T-cell (primary cell): ENCODE measurements at places on chromosomes 5 and 9.

DNA sequence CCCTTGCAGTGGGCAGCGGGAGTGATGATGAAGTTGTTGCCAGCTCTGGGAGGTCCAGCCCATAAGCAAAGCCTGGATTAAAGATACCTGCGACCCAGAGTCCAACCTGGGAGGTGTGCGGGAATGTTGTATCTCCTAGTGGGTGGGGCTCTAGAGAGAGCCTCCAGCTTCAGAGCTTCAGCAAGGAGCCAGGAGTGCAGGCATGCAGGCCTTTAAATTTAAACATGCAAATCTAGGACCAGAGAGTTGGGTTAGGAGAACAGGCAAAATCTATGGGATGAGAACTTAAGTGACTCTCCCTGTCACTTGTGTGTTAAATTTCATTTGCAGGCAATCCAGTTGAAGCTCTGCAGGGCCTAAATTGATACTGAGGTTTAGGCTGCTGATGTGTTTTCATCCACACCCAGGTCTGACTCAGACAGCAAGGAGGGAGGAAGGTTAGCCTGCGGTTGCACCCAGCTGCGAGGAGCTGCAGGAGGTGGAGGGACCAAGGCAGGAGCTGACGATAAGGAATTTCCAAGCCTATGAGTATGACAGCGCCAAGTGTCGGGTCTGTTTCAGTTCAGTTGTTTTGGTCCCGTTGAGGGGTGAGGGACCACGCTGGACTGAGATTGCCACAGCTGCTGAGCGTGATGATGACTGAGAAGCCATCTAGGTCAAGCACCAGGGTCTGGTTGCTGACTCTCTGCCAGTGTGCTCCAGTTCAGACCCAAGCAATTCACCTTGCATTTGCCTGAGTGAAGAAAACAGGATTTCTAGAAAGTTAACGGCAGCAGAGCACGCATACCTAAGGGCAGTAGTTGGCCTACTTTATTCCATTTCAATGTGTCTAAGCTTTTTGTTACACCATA lies 243.0 kb downstream of the ICE1 start:
- no peaks in the 10 kb centered on the region for H3K4me1 ChIP-seq
- H3K27ac ChIP-seq, result no peak overlapping the region
- peaks cover 10% of the 10 kb centered on the region for H3K27me3 ChIP-seq
- no peaks in the 10 kb centered on the region for H3K36me3 ChIP-seq
- H3K4me3 ChIP-seq, result no peak overlapping the region

DNA sequence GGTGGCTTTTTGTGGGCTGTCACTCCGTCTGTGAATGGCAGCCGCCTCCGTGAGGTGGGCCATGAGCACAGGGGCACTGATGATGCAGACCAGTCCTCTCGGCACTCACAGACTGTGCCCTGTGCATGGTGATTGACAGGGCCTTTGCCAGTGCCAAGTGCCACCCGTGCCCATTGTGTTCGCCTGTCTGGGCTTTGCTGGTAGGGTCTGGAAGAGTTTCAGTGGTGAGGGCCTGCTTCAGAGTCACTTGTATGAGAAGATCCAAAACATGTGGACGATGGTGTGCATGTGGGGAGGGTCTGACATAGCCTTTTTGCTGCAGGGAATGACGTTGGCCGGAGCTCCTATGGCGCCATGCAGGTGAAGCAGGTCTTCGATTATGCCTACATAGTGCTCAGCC lies 34.9 kb downstream of the TENT4A start:
- no peaks in the 10 kb centered on the region for H3K27me3 ChIP-seq
- H3K36me3 ChIP-seq, result peaks cover 18% of the 10 kb centered on the region
- H3K4me1 ChIP-seq, result no peaks in the 10 kb centered on the region
- no peak overlapping the region for H3K4me3 ChIP-seq

GRCh38 chr5:50406877-50407276 lies 34.2 kb downstream of the EMB start:
- DNase-seq, result no peak
- no peaks in the 10 kb centered on the region for H3K27me3 ChIP-seq
- H3K4me1 ChIP-seq, result peaks cover 2% of the 10 kb centered on the region
- H3K4me3 ChIP-seq, result no peak overlapping the region
- H3K27ac ChIP-seq, result no peak overlapping the region
- H3K36me3 ChIP-seq, result no peaks in the 10 kb centered on the region

- DNase-seq, result no peak
- H3K27ac ChIP-seq, result peak overlapping the region; percentile 30
- H3K36me3 ChIP-seq, result no peaks in the 10 kb centered on the region
- peaks cover 50% of the 10 kb centered on the region for H3K4me1 ChIP-seq
Measured at GRCh38 chr5:56698463-56699381, 116.6 kb upstream of the MAP3K1 start.

DNA sequence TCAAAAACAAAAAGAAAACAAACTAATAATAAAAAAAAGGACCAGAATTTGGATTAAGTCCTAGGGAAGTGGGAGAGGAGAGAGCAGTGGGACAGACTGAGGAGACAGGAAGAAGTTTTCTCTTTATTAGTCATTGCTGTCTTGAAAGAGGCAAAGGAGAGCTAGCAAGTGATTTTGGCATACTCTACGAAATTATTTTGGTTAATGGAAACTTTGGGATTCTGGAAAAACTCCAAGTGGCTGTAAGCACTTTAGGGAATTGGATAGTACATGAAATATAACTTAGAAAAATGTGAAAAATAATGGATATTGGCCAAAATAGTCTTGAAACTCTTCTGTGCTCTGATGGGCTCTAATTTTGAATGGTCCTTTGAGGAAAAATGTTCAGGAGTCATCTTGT lies 1641.8 kb upstream of the WWC1 start:
- H3K36me3 ChIP-seq, result no peaks in the 10 kb centered on the region
- DNase-seq, result no peak
- H3K27me3 ChIP-seq, result no peaks in the 10 kb centered on the region
- no peaks in the 10 kb centered on the region for H3K4me1 ChIP-seq

DNA sequence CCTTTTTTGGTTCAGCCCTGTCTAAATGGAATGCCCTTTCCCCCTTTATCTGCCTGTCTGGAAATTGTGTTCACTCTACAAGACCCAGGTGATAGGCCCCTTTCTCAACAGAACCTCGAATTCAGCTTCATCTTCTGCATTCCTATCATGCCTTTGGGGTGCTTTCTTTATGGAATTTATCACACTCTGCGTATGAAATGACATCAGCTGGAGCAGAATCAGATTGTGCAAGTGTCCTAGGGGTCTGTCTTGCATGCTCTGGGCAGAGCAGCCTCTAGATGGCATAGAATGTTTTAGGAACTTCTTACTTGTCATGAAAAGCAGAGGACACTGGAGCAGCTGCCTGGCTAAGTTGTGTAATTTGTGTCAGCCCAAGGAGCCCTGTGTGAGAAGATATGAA lies 84.9 kb downstream of the ISL1 start:
- H3K4me1 ChIP-seq, result no peaks in the 10 kb centered on the region
- H3K27me3 ChIP-seq, result no peaks in the 10 kb centered on the region
- H3K27ac ChIP-seq, result no peak overlapping the region
- no peak for DNase-seq

GRCh38 chr9:121601194-121601593 lies 50.2 kb upstream of the DAB2IP start:
- H3K27me3 ChIP-seq, result peaks cover 69% of the 10 kb centered on the region
- H3K36me3 ChIP-seq, result no peaks in the 10 kb centered on the region
- H3K4me1 ChIP-seq, result no peaks in the 10 kb centered on the region
- no peak overlapping the region for H3K4me3 ChIP-seq
- no peak for DNase-seq

DNA sequence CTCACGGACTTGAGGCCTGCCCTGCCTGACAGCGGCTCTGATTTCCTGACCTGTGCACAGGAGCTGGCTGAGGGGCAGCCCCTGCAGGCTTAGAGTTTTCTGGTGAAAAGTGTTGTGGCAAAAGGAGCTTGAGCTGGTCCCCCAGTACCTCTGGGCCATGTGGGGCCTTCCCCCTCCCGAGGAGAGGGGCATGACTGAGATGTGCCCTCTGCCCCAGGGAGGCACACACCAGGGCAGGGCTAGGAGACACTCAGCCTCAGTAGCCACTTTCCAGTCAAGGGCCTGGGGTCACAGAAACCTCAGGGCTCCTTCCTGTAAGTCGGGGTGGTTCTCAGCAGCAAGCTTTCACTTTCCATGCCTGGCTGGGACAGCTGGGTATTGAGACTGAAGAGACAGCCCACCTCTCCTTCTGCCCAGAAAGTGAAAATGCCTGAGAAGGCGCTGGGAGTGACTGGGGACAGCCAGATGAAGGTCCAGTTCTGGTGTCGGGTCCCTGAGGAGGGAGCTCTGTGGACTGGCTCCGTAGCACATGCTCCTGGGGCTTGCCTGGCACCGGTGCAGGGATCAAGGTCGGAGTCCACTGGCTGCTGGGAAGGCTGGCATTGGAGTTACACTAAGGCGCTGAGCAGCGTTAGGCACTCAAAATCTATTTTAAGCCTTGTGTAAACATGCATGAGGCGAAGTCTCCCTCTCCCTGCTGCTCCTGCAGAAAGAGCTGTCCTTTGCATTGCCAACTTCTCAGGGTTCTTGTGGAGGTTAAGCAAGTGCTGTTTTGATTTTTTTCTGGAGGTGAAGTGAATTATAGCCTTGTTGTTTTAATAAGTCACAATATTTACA lies 394.9 kb downstream of the GADD45G start:
- H3K36me3 ChIP-seq, result no peaks in the 10 kb centered on the region
- H3K4me3 ChIP-seq, result peak overlapping the region; percentile 6
- H3K4me1 ChIP-seq, result peaks cover 2% of the 10 kb centered on the region
- no peak for DNase-seq
- no peaks in the 10 kb centered on the region for H3K27me3 ChIP-seq

DNA sequence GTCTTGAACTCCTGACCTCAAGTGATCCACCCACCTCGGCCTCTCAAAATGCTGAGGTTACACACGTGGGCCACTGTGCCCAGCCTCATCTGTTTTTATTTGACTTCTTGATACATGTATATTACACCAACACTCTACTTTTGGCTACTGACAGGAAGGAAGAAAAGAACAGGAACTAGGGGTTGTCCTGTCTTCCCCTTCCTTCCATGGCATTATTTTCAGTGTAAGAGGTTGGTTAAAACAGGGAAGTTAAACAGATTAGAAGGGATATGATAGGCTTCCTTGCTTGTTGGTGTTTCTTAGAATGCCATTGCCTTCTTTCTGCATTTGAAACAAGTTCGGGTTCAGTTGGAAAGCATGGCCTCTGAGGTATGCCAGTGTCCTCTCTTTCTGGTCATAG lies 312.8 kb downstream of the NDUFS4 start:
- DNase-seq, result no peak
- H3K4me1 ChIP-seq, result no peaks in the 10 kb centered on the region
- H3K27me3 ChIP-seq, result no peaks in the 10 kb centered on the region
- H3K27ac ChIP-seq, result no peak overlapping the region
- H3K4me3 ChIP-seq, result no peak overlapping the region

DNA sequence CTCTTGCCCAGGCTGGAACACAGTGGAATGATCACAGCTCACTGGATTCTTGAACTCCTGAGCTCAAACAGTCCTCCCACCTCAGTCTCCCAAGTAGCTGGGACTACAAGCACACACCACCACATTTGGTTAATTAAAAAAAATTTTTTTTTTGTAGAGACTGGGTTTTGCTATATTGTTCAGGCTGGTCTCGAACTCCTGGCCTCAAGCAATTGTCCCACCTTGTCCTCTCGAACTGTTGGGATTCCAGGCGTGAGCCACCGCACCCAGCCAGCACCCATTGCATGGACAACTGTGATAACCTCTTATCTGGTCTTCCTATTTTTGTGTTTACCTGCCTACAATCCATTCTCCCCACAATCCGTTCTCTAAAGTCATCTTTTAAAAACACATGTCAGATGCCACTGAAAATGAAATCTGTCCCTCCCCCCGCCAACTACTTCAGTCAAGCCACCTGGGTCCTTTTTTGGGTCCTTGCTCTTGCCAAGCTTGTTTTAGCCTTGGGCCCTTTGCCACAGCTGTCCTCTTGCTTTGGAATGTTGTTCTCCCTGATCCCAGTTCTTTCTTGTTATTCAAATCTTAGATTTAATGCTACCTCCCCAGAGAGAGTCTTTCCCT lies 250.5 kb downstream of the PIK3R1 start:
- H3K27me3 ChIP-seq, result no peaks in the 10 kb centered on the region
- no peak for DNase-seq
- no peaks in the 10 kb centered on the region for H3K4me1 ChIP-seq
- no peak overlapping the region for H3K27ac ChIP-seq
- H3K36me3 ChIP-seq, result no peaks in the 10 kb centered on the region
- H3K4me3 ChIP-seq, result no peak overlapping the region

DNA sequence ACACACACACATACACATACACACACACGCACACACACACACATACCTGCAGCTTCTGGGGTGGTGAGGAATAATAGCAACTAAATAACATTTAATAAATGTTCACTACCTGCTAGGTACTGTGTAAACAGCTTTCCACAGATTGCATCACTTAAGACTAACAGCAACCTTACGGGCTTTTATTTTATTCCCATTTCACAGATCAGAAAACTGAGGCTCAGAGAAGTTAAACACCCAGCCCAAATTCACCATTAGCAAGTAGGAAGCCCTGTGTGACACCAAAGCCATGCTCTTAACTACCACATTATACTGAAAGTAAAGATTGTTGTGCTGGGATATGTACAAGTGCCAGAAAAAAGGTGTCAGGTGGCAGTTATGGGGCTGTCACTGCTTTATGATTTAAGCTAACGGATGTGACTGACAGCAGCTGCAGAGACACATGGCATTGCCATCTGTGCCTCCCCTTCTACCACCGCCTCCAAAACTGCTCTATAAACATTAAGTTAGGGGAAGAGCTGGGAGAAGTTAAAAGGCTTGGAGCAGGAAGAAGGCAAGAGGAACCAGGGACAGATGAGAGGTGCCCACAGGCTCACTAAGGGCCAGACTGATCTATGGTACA lies 13.6 kb downstream of the MTMR12 start:
- no peaks in the 10 kb centered on the region for H3K4me1 ChIP-seq
- no peak overlapping the region for H3K4me3 ChIP-seq
- no peaks in the 10 kb centered on the region for H3K27me3 ChIP-seq
- H3K27ac ChIP-seq, result no peak overlapping the region
- H3K36me3 ChIP-seq, result peaks cover 3% of the 10 kb centered on the region

- DNase-seq, result no peak
- no peaks in the 10 kb centered on the region for H3K4me1 ChIP-seq
- H3K4me3 ChIP-seq, result no peak overlapping the region
Measured at GRCh38 chr5:90338712-90339372, 70.7 kb downstream of the CETN3 start.

- H3K4me3 ChIP-seq, result no peak overlapping the region
- H3K27ac ChIP-seq, result no peak overlapping the region
- no peak for DNase-seq
- H3K27me3 ChIP-seq, result no peaks in the 10 kb centered on the region
- H3K4me1 ChIP-seq, result peaks cover 34% of the 10 kb centered on the region
Measured at GRCh38 chr5:140554454-140554853, 2.8 kb downstream of the SRA1 start.

DNA sequence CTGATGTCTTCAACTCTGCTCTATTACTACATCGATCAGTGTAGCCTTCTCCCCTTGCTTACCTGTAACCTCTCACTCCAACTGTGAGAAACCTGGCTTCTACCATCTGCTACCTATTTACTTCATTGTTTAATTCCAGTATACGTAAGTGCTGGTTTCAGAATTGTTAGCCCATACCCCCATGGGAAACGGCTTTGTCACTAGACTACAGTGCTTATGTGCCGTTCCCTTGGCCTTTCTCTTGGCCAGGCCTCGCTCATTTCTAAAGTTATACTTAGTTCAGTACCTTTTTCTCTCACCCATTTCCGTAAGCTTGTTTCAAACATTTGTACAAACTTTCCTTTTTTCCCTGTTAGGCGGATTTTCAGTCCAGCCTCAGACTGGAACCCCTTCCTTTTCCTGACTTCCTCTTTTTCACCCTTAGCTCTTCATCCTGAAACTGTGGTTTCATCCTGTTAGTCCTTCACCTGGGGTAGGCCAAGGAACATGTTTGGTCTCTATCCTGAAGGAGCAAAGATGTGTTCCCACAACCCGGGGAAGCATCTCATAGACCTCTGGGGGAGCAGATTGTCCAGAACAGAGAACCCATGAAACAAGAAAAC lies 21.7 kb downstream of the ALG2 start:
- no peak overlapping the region for H3K27ac ChIP-seq
- no peaks in the 10 kb centered on the region for H3K4me1 ChIP-seq
- H3K4me3 ChIP-seq, result no peak overlapping the region
